ENCODE measurements at places on chromosomes 7 and 10. TPM values are rescaled to one million over a fixed set of nuclear protein-coding genes. Genes with fewer than 3 reads are reported as not detected.

CYP2C19 gene
- total RNA-seq = not detected

FAM237B gene
- total RNA-seq = not detected

DIP2C gene
- 29.9 TPM for total RNA-seq

SPAM1 gene
- not detected for total RNA-seq

COBL gene
- total RNA-seq = 27.7 TPM

GRCh38 chr10:113221756-113222168 lies 271.7 kb downstream of the TCF7L2 start:
- no peak for DNase-seq

- DNase-seq = no peak
These were observed 116.5 kb downstream of the COL26A1 start for GRCh38 chr7:101479217-101479616.

- no peak for DNase-seq
These were observed 127.4 kb downstream of the WNT2 start for GRCh38 chr7:117195361-117196029.

DNA sequence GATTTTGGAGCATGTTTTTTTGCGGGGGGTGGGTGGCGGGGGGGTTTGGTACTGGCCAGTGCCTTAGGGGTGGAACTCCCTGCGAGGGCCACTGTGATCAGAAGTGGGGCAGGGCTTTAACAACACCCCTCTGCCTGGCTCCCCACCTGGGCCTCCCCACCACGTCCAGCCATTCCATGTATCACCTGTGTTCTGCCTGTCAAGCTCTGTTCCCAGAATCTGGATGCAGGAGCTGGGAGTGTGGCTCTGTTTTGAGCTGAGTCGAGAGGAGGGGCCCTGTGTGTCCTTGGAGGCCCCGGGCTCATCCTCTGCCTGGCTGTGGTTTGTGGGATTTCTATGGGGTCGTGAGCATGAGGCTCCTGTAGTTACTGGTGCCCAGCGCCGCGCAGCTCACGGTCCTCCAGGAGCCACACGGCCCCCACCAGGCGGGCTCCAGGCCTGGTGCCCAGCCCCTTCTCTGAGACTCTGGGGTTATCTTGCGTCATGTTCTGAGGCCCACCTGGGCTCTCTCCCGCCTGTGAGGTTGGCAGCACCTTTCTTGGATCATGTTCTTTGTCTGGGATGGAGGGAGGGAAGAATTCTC lies 29.6 kb downstream of the PFKFB3 start:
- no peak for DNase-seq

- no peak for DNase-seq
These were observed 177.6 kb upstream of the HDAC9 start for GRCh38 chr7:18317941-18318340.

DNA sequence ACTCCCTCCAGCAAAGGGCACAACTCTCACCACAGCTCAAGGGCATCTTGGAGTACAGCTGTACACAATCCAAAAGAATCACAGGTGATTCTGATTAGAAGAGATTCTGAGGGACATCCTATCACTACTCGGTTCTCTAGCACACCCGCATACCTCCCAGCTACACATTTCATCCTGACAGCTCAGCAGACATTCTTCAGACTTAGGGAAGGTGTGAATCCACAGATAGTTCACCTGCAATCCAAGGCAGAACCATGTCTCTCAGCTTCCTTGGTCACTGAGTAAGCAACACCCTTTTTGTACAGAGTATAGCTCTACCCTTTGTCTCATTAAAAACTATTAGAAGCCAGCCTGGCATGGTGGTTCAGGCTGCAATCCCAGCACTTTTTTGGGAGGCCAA lies 26.8 kb upstream of the FBXW4 start:
- no peak for DNase-seq

DNA sequence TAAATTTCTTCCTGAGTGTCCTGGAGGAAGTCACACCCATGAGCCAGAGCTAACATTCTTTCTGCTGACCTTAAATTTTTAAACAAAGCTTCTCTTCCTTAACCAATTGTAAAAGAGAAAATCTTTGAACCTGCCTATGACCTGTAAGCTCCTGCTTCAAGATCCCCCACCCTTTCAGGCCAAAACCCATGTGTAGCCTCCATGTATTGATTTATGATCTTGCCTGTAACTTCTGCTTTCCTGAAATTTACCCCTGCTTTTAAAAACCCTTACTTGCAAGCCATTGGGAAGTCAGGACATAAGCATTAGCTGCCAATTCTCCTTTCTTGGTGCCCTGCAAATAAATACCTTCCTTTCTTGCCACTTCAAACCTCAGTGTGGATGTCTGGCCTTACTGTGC lies 68.5 kb upstream of the HECTD2 start:
- DNase-seq = no peak

DNA sequence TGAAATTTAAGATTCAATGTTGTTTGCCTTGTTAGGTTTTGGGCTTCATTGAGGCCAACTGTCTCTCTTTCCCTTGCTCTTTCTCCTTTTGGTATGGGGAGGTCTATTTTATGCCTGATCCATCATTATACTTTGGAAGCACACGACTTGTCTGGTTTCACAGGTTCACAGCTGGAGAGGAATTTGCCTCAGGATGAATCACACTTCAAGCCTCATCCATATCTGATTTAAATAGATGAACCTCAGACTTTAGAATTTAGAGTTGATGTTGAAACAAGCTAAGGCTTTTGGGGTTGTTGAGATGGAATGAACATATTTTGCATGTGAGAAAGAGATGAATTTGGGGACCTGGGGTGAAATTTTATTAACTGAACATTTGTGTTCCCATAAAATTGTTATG lies 150.5 kb upstream of the IGFBP3 start:
- no peak for DNase-seq

DNA sequence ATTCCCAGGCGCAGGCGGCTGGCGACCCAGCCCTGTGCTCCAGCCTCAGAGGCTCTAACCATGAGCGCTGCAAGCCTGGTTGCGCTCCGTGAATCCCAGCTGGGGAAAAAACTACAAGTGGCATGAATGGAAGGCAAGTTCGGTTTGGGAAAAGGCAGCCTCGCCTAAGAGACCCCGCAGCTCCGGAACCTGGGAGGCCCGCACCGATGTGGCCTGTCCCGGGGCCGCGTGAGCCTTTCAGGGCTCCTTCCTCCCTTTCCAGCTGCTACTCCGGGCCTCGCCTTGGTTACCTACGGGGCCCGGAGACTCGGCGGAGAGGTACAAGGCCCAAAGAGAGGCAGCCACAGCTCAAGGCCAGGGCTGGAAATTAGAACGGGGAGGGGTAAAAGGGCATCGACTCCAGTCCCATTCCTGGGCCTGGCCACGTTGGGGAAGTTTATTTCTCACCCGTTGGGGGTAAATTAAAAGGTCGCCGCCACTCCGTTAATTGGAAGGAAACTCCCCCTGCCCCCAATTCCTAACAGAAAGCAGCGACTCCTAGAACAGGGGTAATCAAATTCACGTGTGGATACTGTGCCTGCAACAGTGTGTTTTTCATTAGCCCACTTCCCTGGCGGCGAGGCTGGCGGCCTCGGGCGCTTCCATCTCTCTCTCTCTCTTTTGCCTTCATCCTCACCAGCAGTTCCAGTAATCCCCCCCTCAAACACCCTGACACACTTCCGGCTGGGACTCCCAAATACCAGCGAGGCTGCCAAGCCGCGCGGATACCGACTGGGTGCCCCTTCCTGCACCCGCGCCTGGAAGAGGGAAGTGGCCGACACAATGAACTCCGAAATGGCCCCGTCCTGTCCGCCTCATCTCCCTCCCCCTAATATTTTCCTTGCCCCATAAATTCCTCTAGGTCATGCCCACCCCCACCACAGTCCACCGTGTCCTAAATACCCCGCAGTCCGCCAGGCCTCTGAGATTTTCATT lies 1.5 kb upstream of the HOXA9 start:
- DNase-seq = no peak

- no peak for DNase-seq
These were observed 21.3 kb downstream of the SDHAF3 start for GRCh38 chr7:97138830-97139229.

DNA sequence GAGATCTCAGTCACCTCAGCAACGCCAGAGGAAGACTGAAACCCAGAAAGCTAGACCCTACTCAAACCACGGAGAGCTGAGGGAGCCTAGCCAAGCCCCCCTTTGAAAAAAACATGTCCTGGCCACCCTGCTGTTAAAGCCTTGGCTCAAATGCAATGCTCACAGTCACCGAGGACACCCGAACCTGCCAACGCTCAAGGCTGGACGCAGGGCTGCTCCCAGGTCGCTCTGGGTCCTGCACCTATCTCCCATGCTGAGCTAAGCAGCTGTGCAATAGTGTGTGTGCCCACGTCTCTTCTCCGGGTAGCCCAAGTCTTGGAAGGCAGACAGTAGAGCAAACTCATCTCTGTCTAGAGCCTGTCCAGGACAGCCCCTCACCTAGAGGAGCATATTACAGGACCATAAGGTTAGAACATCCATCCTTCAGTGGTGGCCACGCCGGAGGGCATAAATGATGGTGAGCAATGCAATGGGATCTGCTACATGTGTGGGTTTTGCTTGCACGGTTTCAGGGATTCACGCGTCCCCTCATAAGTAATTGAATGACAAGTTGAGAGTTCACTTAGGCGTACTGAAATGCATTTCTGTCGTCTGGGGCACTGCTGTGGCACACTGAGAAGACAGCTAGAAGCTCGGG lies 94.2 kb upstream of the DDC start:
- DNase-seq = no peak
